Right hindlimb (tissue), 1 donor: ENCODE measurements at places on chromosomes 3 and 15.
A peak's percentile ranks its signal among the peaks of the same experiment; 100 is the strongest.

DNA sequence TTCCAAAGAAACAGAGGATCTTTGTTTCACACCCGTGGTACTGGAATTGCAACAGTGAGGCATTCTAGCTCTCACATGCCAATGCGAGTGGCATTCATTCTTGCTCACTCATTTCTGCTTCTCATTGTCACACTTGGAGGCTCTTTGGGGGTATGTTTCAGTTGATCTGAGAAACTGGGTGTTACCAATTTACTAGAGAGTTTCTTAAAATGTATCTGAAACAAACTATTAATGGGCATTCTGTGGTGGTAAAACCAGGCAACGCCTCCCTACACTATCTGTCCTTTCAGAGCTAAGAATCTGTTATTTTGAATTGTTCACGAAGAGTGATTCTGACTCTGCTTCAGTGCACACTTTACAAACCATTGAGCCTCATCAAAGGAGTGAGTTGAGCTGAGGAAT is 140.6 kb upstream of the BHLHE40 start:
- DNase-seq, result no peak

GRCh38 chr15:37137221-37137620 is 36.9 kb upstream of the MEIS2 start:
- DNase-seq, result no peak

DNA sequence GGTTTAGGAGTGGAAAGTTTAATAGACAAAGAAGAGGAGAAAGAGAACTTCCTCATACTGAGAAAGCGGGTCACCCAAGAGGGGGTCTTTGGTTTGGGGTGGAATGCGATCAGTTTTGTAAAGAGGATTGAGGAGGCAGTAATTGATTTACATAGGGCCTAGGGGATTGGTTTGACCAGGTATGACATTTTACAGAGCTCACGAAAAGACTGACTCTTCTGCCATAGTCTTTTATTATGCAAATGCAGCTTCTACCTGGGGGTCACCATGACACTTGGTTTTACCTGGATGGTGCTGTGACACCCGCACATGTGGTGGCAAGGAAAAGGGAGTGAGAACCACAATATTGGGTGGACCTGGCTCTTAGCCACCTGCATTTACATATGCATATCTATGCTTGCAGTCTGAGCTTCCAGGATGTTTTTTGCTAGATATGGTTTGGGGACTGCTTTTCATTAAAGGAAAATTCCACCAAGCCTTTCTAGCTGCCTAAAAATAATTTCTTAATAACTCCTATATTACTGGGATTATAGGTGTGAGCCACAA is 6.9 kb upstream of the NME9 start:
- no peak for DNase-seq

- no peak for DNase-seq
Observed at GRCh38 chr15:32870240-32871033, 152.6 kb downstream of the GREM1 start.

GRCh38 chr15:63244399-63244798 is 33.0 kb upstream of the APH1B start:
- DNase-seq, result no peak

GRCh38 chr15:51396921-51397320 is 55.5 kb downstream of the GLDN start:
- no peak for DNase-seq

DNA sequence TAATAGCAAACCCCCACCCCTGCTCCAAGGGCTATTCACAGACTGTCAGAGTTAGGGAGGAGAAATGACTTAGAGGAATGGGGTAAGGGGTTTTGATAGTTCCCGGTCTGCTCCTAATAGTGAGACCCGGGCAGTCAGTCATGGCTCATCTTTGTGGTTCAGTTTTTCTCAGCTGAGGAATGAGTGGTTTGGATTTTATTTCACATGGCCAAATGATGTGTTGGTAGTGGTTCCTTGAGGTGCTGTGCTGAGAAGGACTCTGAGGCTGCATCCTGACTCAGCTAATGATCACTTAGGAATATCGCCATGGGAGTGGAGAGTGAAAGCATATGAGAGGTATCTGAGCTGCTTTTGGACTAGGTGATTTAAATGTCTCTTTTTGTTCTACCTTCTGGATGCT is 80.2 kb downstream of the LPP start:
- DNase-seq, result no peak

DNA sequence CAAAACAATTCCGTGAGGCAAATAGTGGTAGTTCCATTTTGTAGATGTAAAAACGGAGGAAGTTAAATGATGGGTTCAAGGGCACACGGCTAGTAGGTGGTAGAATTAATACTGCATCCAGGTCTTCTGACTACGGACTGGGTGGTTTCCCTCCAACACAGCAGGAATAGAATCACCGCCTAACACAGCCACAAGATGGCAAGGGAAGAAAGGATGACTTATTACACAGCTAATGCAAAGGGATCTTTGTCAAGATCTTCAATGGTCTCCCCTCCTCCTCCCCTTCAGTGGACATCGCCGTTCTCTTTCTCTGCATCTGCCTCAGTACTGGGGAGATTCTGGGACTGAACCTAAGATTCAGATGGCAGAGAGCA is 524 bp upstream of the TOPBP1 start:
- no peak for DNase-seq

DNA sequence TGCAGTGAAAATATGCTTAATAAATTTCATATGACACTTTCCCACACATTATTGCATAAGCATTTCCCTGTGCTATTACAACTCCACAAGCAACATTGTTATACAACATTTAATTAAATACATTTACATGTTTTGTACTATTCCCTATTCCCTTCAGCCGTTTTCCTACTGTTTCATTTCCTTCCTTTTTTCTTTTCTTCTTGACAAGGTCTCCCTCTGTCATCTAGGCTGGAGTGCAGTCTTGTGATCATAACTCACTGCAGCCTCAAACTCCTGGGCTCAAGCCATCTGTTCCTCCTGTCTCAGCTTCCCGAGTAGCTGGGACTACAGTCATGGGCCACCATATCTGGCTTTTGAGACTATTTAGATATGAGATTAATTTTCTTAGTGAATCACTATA is 254.7 kb downstream of the NFKBIZ start:
- DNase-seq, result no peak

DNA sequence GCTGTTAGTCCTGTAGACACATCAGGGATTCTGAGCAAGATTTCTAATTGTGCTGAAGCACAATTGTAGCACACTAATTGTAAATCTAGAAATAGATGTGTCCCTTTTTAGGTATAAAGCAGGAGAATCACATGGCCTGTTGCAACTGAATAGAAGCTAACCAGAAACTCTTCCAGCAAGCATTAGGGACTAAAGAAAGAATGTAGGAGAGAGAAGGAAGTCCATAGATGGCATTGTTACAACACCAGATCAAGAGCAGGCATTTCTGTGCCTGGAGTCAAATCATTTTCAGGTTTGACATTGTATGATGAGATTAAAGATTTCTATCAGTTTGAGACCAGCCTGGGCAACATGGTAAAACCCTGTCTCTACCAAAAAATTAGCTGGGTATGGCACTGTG is 27.4 kb downstream of the CALML4 start:
- no peak for DNase-seq

DNA sequence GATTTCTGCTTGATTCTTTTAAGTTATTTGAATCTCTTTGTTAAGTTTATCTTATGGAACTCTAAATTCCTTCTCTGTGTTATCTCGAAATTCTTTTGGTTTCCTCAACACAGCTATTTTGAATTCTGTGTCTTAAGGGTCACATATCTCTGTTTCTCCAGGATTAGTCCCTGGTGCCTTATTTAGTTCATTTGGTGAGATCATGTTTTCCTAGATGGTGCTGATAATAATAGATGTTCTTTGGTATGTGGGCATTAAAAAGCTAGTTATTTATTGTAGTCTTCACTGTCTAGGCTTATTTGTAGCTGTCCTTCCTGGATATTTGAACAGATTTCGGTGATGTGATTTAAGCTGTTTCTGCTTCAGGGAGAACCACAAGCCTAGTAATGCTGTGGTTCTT is 615.6 kb upstream of the NECTIN3 start:
- DNase-seq, result no peak

DNA sequence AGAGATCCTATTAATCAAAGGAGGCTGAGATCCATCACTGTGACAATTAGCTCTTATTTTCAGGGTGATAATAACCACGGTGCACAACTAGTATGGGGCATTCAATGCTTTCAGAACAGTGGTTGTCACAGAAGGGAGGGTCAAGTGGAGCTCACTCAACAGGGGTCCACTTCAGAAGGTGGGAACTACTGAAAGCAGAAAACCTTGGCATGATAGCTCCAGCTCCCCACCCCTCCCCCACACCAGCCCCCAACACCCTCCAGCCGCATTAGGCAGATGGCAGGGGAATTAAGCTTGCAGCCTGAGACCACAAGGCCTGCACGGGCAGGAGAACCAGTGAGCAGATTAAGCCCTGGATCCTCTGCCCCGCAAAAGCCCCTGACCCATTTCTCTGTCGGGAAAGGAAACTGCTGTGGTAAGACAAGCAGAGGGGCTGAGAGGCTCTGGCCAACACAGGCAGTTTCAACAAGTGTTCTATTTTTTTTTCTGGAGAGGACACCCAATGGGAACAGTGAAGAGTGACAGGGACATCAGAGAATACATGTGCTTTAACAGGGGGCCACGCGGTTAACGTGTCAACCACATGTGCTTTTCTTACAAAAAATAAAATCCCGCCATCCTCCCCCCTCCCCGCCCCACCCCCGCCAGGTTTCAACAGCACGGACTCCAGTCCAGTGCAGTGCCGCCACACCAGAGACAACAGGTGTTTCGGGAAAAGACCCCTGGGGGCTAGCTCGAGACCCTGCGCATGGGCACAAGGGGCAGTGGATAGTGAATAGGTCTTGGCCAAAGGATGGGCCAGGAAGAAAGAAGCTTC is 997 bp downstream of the FYCO1 start:
- DNase-seq, result peak; percentile 43

- no peak for DNase-seq
Observed at GRCh38 chr15:32729700-32730395, 12.0 kb downstream of the GREM1 start.

GRCh38 chr3:87260270-87260669 is 16.1 kb downstream of the POU1F1 start:
- DNase-seq, result peak; percentile 27

DNA sequence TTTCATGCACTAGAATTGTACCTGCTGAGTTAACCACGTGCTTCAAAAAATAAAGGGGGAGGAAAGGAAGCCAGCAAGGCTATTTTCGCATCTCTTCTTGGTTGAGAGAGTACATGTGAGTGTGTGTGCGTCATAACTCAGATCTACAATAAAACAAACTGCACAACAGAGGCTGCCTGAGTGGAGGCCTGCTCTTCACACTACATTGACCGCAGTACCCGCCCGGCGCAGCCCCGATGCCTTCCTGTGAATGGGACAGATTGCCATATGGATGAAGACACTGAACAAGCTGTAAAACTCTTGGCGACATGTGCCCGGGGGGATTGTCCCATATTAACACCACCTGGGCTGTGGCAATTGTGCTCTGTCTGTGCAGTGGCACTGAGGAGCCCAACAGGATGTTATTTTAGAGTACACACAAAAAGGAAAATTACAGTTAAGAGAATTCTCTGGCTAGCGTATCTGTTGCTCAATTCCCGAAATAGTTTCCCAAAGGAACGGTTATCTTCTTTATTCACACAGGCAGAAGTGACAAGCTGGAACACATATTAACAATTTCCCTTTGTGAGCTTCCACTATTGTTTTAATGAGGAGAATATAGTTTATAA is 551.5 kb downstream of the FOXP1 start:
- DNase-seq, result no peak

- no peak for DNase-seq
Observed at GRCh38 chr15:32107477-32108080, 77.3 kb downstream of the CHRNA7 start.

DNA sequence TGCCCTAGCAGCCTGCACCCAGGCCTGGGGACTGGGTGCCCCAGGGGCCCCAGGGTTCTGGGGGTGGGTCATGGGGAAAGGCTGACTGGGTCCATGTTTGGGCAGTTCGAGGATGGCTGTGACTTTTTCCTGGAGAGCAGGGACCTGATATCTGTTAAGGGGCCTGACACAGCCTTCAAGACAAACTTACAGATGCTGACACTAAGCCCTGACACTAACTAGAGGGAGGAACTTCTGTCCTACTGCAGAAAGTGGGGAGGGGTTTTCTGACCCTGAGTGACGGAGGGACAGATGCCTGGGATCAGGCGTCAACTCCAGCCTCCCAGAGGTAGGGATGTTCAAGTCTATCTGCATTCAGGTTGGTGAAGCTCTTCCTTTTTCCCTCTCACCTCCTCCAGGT is 45.0 kb upstream of the SLC6A11 start:
- DNase-seq, result no peak

DNA sequence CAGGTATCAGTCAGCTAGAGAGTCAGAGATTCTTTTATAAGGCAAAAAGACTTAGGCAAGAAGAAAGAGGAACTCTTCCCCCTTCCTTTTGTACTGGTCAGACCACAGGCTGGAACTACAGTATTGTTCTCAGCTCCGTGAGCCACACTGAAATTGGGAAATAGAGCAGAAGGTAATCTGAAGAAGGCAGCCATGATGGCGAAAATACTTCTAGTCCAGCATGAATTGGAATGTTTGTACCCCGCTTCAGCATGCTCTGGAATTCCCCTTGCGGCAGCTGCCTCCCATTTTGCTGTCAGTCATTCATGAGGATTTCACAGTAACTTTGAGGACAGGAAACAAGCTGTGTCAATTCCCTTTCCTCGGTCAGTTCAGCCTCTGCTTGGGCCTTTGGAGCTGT is 96.2 kb downstream of the CORO2B start:
- DNase-seq, result no peak

- no peak for DNase-seq
Observed at GRCh38 chr3:36221975-36222374, 158.3 kb upstream of the STAC start.

DNA sequence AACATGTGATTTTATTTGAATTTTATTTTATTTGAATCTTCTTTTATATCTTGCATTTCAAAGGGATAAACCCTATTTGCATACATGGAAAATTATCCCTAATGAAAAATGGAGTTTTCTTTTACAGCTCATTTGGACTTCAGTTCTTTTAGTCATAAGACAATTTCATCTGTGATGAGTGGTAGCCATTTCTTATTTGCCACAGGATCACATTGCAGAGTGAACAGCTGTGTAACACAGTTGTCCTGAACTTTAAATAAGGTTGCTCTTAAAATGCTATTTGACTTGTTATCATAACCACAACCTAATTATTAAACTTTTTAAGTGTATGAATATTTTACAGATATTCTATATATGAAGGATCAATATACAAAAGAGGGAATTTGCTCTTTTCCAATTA is 221.7 kb upstream of the ROPN1 start:
- no peak for DNase-seq

DNA sequence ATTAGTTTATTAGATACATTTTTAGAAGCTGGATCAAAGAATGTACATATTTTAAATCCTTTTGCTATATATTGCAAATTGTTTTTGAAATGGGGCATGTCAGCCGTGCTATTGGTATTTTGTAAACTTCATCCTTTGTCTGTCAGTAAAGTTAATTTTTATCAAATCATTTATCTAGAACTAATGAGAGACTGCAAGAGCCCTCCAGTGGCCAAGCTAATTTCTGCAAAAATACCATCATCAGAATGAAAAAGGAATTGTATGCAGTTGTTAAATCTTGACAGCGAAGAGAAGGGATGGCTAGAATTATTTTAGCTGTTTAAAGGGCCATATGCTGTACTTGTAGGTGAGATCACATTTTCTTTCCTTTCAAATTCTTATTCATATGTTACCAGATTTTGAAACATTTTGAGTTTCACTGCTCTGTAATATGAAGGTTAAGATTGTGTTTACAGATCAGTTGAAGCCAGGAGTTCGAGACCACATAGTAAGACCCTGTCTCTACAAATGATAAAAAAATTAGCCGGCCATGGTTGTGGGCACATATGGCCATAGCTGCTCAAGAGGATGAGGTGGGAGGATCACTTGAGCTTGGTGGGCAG is 8.1 kb upstream of the CLDN11 start:
- no peak for DNase-seq

- DNase-seq, result peak; percentile 34
Observed at GRCh38 chr15:100254285-100254684, 87.5 kb downstream of the ADAMTS17 start.
